Cardiac septum (tissue), 1 donor: ENCODE measurements at places on chromosomes 7 and 10. TPM values are rescaled to one million over a fixed set of nuclear protein-coding genes. Genes with fewer than 3 reads are reported as not detected.

GRM3 gene
- total RNA-seq, result 0.22 TPM

DNA sequence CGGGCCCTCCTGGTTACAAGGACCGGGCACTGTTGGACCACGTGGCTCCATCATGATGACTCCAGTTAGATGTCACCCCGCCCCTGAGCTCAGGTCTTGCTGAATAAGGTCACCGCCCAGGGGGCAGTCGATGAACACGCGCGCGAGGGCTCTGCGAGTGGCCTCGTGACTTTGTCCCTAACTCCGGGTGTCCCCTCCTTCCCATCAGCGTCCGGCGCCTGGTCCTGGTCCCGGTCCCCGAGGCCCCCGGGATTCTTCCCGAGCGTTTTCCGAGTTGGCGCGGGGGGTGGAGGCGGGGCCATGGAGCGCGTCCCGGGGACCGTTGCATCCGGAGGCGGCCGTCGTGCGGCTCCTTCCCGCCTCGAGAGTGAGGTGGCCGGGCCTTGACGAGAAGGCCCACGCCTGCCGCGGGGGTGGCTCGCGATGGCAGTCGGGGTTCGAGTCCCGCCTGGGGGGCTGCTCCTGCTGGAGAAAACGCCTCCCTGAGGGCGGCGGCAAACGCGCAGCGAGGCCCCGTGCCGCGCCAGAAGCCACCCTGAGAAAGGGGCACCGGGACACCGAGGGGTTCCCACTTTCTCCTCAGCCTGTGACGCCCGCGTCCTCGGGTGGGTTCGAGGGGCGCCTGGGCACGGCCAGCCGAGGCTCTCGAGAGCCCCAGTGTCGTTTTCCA is 569 bp upstream of the NPTX2 start:
- no peak for DNase-seq

DNA sequence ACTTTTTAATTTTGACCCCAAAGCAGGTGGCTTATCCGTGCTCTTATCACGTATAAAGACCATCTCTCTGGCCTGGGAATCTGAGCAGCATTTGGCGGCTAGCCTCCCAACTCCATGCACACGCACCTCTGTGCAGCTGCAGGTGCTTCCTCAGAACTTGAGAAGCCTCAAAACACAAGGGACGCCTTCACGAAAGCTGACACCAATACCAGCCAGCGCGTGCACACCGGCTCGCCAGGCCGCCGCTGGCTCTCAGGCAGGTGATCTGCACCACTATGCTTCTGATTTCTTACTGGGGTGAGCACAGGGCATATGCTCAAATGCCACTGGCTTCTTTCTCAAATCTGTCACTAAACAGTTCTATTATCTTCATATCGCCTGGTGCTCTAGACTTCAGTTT is 145.0 kb downstream of the PARD3 start:
- no peak for DNase-seq

DNA sequence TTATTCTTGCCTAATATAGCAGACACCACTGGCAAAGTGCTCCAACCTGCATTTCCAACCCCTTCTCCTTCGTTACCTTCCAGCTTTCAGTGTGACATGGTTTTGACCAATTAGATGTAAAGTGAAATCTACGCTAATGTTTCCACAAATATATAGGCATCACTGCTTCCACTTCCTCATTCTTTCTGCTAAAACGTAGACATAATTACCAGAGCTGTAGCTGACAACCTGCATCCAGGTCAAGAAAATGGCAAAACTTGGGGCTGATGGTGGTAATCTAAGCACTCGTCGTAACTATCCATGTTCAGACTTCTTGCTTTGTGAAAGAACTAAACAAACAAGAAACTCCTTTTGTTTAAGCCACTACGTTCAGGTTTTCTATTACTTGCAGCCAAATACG is 41.8 kb upstream of the COL1A2 start:
- no peak for DNase-seq
